ENCODE measurements at places on chromosomes 2 and 18.

DNA sequence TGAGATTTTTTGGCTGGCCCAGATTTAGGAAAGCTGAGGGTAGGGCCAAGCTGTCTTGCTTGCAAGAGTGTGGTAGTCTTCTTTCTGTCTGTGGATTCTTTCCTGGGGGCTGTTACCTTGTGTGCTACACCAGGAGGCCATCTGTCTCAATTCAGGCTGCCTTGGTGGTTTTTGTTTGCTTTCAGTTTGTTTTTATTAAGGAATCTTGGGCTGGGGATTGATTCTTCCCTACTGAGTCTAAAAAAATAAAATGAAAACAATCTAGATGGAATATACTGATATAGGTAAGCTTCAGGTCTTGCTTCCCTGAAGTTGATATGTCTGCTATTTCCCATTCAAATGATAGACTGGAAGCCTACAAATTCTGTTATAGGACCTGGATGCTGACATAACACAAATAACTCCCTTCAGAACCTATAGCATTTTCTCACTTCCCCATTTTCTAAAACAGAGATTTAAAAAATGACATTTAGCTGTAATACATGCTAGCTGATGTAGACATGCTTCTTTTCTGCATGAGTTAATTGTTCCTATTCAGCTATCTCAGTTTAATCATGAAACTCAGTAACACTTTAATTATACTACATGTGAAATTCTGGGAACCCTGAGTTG, 5.3 kb downstream of the LHCGR start:
- ATAC-seq, result no peak

GRCh38 chr18:27942706-27943105, 234.2 kb downstream of the CDH2 start:
- no peak for ATAC-seq

- no peak for ATAC-seq
Measured at GRCh38 chr2:191382801-191383200, 137.6 kb downstream of the MYO1B start.

DNA sequence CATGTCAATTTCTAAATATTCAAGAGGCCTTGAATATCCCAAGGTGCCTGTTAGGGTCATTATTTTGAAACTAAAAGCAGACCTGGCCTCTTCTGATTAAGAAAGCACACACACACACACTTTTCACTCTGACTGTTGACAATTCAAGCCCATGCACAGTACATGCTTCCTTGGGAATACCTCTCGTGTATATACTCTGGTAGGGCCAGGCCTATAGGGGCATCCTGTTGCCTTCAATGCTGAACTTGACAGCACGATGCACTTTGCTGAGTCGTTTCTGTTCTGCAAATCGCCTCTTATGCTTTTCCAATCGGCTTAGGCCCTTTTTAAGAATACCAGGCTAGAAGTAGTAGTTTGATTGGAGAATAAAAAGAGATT, 40.6 kb downstream of the IWS1 start:
- ATAC-seq, result no peak

DNA sequence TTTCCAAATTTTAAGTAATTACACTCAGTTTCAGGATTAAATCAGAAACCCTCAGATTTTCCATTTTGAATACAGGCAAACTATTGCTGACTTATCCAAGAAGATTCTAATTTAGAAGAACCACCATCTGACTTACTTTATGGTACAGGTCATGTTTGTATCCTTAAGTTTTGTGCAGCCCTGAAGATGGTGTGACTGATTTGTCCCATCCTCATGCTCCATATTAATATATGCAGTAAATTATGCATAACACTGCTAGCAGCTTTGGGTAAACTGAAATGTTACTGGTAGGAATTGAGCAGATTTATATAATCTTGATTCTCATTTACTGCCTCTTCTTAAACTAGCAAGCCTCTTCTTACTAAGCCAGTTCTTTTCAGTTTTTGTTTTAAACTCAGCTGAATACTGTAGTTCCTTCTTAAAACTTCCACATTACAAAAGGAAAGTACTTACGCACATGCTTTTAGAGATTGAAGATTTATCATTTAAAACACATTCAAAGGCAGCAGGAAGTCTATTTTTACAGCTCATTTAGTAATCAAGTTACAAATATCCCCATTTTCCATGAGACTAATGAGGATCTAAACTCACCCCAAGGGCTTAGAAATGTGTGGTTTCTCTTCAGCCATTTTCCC, 25.7 kb downstream of the MEX3C start:
- peak; percentile 70 for ATAC-seq

Measured in activated CD4-positive, CD25-positive, alpha-beta regulatory T cell treated with anti-CD3 and anti-CD28 coated beads, Interleukin-2, amount 50 U/mL, for 24 hours (primary cell).